Stimulated activated CD4-positive, alpha-beta T cell treated with anti-CD3 and anti-CD28 coated beads, Interleukin-1b, Interleukin-23, amount 100 ng/mL, for 48 hours (primary cell): ENCODE measurements at places on chromosomes 12 and 14.

DNA sequence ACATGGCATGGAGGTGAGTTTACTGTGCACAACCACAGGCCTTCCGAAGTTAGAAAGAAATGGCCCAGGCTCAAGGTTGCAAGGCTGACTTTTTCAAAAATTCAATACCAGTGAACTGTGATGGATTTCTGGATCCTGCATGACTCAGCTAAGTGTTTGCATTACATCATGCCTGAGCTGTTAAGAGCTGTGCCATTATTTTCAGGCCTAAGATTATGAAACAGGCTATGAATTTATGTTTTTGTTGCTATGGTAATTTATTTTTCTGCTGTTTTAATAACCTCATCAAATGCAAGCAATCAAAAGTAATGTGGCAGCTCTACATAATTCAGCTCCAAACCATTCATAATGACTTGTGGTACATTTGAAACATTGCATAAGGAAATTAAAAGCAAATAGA lies 457.7 kb upstream of the TMEM132C start:
- DNase-seq, result no peak

- no peak for DNase-seq
These were observed 22.0 kb downstream of the GSTZ1 start for GRCh38 chr14:77342726-77343397.

GRCh38 chr14:58107947-58108552 lies 44.0 kb downstream of the ARMH4 start:
- DNase-seq, result peak; percentile 17

GRCh38 chr14:65164068-65164824 lies 61.9 kb upstream of the MAX start:
- no peak for DNase-seq

DNA sequence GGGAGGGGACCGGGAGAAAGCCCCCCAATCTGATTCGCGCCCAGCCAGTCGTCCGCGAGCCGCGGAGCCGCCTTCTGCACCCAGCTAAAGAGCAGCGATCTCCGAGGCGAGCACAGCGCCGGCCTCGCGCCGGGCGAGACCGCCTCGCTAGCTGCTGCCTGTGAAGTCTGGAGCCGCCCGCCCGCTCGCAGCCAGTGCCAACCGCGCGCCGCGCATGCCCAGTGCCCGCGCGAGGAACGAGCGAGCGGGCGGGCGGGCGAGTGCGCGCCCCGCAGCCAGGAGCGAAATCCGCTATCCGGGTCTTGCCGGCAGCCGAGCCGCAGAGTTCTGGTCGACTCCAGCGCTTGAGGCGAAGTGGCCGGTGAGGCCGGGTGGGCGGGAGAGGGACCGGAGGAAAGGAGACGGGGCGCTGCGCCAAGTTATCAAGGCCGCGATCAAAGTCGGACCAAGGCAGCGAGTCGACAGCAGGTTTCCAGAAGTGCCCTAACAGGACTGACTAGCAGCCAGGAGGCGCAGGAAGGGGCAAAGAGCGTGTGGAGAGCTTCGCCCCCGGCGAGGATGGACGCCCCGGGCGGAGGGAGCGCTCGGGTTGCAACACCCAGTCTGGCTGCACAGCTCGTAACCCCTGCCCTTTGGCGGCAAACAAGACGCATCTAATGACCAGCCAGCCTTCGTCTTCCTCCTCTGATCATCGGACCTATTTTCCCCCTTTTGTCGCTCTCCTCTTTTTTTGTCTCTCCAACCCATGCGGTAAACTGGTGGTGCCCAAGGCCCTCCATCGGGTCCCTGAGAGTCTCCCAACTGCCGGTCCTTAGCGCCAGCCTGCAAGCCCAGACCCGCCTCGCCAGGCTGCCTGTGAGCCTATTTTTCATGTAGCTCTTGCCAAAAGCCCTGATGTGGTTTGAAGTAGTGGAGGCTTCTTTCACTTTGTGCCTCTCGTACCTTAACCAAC lies at the start of gene EPS8:
Gene EPS8 (minus strand): TSS at position 169 of the 952 bp plus-strand sequence. CDS start 106,437 bp downstream, outside the sequence.
- peak; percentile 86 for DNase-seq

DNA sequence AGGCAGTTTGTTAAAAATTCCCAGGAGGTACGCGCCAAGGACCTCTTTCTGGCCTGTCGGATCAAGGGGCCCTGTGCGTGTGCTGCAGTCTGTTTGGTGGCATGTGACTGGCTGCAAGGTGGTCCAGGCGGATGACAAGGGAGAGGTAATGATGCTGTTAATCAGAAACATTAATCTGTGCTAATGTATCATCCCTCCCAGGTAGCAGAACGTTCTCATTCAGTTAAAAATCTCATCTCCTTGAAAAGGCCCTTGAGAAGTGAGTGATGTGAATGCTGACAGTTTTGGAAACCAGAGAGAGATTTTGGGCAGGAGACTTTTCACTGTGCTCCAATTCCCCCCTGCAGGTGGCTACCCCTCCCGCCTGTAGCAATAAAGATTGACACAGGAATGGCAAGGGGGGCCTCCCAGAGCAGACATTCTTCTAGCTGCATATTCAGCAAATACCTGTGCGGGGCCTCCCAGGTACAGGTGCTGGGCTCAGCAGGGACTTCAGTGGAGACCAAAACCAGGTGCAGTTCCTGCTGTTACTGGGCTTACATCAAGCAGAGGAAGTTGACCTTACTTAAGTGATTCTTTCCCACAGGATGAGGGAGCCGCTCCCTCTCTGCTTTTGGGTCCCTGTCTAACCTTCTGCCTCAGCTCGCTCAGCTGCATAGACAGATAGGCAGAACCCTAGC lies 364.8 kb downstream of the CACNA1C start:
- DNase-seq, result no peak

DNA sequence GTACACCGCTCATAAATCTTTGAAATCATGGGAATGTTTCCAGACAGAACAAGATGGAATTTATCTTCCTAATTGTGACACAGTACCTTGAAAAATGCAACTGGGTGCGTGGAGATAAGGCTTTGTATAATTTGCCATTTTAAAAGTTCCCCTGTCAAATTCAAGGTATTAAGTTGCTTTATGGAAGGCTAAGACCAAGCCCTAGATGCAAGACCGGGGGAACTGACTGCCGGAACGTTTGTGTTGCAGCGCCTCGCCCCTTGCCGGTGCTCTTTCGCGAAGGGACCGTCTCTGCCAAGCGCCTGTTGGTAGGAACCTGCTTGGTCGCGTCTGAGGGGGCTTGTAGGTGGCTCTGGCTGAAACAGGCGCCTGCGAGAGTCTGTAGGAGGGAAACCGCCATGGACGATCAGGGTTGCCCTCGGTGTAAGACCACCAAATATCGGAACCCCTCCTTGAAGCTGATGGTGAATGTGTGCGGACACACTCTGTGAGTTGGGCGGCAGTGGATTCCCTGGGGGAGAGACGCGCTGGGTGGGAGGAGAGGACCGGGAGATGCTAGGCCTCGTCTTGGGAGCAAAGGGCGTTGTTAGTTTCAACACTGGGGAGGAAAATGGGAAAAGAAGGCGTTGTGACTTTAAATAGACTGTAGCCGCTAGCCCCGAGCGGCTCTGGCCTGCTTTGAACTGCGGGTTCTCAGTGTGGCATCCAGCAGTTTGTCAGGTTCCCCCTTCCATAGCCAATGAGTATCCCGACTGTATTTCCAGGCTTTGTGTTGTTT lies at the start of gene MNAT1:
Gene MNAT1 (plus strand): TSS at position 297 of the 778 bp plus-strand sequence. CDS start 102 bp downstream, at position 399.
- peak; percentile 78 for DNase-seq

DNA sequence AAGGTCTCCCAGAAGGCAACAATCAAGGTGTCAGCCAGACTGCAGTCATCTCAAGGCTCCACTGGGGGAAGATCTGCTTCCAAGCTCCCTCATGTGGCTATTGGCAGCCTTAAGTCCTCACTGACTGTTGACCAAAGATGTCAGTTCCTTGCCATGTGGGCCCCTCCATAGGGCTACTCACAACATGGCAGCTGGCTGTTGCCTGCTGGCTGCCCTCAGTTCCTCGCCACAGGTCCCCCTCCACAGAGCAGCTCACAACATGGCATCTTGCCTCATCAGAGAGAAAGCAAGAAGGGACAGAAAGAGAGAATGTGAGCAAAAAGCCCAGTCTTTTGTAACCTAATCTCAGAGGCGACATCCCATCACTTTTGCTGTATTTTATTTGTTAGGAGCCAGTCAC lies 34.4 kb upstream of the EGLN3 start:
- no peak for DNase-seq

GRCh38 chr12:46470036-46470627 lies 97.6 kb upstream of the SLC38A2 start:
- DNase-seq, result peak; percentile 18

GRCh38 chr12:27505109-27505508 lies 18.9 kb upstream of the PPFIBP1 start:
- no peak for DNase-seq

GRCh38 chr14:31261523-31261858 lies 53.9 kb upstream of the HECTD1 start:
- DNase-seq, result no peak

GRCh38 chr12:131759176-131759575 lies 48.3 kb downstream of the SFSWAP start:
- DNase-seq, result no peak

DNA sequence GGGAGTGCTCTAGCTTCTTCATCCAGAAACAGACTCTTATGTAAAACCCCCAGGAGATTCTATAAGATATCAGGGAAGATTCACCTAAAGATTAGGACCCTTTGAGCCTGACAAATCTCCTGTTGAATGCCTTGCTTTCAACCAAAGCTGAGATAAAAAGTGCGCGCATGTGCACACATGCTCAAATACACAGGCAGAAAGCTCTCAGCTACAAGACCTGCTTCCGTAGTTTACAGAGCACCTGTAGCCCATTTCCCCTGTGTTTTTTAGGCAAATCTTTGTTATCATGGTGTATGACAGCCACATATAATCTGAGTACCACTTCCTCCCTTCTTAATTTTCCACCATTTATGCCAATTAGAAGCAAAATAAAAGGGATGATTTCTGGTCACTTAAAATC lies 866.9 kb downstream of the NRXN3 start:
- no peak for DNase-seq

- no peak for DNase-seq
These were observed 29.3 kb downstream of the NELL2 start for GRCh38 chr12:44846826-44847225.

- no peak for DNase-seq
These were observed 85.9 kb upstream of the REP15 start for GRCh38 chr12:27610374-27610773.

DNA sequence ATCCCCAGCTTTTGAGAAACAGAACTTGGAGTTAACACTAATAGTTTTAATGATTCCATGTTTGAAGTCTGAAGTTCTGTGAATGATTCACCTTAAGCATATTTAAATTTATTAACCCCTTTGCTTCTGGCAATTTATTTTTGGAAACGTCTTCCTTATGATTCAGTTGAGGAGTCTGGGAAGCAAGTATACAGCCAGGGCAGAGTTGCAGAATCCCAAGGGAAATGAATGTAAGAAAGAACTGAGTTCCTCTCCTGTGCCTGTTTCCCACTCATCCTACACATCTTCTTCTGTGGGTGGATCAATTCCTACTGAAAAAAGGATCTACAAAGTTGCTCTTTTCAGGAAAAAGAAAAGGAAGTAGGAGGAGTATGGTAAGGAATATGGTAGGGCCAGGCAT lies 108.2 kb upstream of the CCDC91 start:
- DNase-seq, result no peak

- DNase-seq, result no peak
These were observed 40.2 kb downstream of the RTN1 start for GRCh38 chr14:59830338-59830734.

DNA sequence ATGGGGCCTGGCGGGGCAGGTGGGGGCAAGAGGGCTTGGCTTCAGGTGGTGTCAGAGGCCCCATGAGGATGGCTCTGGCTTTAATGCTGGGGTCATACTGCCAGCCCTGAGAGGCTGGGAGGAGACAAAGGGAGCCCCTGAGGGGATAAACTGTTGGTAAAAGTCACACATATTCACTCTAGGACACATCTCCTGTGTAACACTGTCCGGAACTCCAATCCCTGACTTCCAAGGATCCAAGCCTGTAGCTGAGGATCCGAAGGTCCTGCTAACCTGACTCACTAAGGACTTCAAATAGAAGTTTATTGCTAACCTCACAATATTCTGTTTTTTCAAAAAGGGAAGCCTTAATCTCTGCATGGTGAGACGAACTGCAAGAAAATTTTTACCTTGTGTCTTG lies 39.2 kb upstream of the GPR68 start:
- DNase-seq, result no peak

- DNase-seq, result no peak
These were observed 55.2 kb downstream of the PRICKLE1 start for GRCh38 chr12:42534184-42534838.

GRCh38 chr12:42090899-42091298 lies 53.8 kb downstream of the GXYLT1 start:
- DNase-seq, result no peak

DNA sequence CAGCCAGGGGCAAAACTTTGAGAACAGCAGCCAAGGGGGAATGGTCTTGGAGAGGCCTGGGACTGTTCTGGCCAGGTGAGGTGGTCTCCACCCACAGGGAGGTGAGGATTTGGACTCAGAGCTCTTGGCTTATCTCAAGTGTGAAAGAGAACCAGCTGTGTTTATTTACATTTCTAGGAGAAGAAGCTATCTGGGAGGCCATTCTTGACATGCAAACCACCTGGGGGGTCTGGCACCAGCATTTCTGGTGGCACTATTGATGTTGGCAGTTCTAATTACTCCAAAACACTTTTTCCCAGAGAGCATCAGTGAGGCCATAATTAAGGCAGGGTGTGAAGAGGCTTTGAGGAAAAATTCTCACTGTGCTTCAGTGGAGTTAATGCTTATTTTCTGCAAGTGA lies 95.1 kb downstream of the CAND1 start:
- no peak for DNase-seq

DNA sequence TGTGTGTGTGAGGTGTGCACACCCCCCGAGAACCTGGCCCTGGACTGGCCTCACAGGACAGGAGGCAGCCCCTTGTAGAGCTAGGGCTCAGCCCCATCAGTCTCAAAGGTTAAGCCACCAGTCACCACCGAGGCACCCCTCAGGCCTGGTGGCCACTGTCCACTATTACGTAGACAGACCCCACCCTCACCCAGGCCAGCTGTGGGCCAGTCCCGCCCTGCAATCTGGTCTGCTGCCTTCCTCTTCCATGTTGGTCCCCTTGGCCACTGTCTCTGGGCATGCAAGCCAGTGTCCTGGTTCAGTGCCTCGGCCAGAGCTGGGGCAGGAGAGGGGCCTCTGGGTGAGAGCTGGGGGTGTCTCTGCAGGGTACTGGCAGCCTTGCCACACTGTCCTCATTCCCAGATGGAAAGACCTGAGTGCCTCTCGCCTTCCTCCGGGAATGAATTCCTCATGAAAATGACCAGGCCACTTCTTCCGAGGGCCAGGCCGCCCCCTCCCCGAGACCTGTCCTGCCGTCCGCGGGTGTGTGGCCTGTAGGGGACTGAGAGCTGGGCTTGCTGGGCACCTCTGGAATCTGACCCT lies 897 bp upstream of the TEX22 start:
- DNase-seq, result no peak

DNA sequence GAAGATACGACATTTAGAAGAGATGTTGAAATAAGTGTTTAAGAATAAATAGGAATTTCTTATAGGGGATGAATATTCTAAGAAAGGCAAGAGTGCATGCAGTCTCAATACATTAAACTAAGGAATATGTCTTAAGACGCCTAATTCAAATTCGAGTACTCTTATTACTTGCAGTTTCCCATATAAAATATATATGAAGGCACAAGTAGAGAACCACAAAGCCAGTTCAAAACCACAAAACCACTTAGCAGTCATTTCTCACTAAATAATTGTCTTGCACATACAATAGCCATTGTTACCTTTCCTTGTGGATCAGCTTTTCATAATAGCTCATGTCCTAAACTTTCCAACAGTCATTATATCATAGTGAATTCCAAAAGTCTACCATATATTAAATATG lies 91.0 kb upstream of the MON2 start:
- no peak for DNase-seq
